ENCODE measurements at places on chromosomes 6 and 20. TPM values are rescaled to one million over a fixed set of nuclear protein-coding genes. Genes with fewer than 3 reads are reported as not detected.

GRCh38 chr6:33450434-33450833 lies 3.9 kb upstream of the ZBTB9 start:
- DNase-seq, result no peak

DNA sequence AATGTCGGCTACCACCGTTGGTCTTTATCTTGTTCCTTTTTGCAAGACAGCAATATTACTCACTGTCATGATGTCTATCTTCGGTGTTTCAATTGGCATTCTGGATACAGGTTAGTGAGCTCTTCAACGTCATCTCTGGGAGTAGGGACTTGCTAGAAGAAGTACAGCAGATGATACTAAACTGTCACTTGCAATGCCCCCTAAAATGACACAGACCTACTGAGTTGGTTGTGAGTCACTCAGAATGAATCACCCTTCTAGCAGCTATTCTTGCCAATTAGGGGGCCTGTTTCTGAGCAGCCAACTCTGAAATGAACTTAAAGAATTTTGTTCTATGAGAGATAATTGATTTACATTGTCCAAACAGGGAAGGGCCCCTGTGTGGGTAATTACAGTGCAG lies 176.5 kb downstream of the SLC16A10 start:
- DNase-seq, result no peak

DNA sequence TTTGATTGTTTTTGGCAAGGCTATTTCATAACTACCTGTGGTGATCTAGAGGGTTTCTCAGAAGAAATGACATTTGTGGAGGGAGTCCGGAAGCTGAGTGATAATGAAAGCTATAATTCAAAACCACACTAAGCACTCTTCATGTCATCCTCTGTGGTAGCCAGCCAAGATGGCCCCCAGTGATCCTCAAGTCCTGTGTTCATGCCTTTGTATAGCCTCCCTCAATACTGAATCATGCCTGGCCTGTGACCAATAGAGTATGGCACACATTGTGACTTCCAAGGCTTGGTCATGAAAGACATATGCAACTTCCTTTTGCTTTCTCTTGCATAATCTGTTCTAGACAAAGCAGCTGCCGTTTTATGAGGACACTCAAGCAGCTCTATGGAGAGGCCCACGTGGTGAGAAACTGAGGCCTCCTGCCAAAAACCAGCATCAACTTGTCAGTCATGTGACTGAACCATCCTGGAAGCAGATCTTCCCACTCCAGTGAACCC lies 12.8 kb upstream of the DNAAF9 start:
- DNase-seq, result no peak

GRCh38 chr20:53642196-53643030 lies 48.8 kb upstream of the ZNF217 start:
- no peak for DNase-seq

ZFP57 gene
- total RNA-seq, result not detected

DNA sequence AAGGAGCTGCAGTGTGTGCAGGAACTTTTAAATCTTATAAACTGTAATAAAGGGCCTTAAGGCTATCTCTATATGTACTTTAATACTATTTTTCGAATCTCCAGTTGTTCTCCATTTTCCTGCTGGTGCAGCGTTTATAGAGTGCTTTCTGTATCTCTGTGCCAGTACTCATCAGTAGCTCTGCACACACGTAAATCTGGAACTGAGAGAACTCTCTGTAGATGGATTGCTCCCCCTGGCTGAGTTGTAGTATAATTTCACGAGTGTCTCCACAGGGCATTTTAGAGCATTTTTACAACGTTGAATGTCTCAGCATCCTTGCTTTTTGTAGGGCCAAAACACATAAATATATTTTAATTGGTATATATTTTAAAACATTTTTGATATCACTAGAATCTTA lies 256.5 kb downstream of the TRDN start:
- no peak for DNase-seq

RAMACL gene
- 0.44 TPM for total RNA-seq

- DNase-seq, result no peak
Measured at GRCh38 chr20:38407321-38407720, 27.8 kb downstream of the SNHG17 start.

APOBEC2 gene
- not detected for total RNA-seq

DNA sequence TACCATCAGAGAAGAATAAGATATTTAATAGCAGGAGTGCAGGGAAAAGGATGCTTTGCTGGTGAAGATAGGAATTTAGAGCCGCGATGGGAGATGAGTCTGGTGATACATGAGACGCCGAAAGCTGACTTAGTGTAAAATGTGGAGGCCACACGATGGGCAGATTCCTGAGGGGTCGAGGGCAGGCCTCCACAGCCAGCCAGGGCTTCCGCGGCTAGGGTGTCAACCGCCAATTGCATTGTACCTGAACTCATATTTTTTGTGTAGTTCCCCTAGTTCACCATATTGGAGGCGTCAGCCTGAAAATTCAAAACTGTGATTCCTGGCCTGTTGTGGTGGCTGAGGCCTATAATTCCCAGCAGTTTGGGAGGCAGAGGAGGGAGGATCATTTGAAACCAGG lies 8.5 kb downstream of the ETV7 start:
- no peak for DNase-seq

- no peak for DNase-seq
Measured at GRCh38 chr6:14727494-14728395, 518.1 kb upstream of the JARID2 start.

SLC16A10 gene
- total RNA-seq, result 5.1 TPM

GRCh38 chr6:106100755-106101154 lies 14.6 kb downstream of the PRDM1 start:
- no peak for DNase-seq

TBC1D7 gene
- total RNA-seq, result 9.1 TPM

- DNase-seq, result no peak
Measured at GRCh38 chr6:46513533-46513932, 22.3 kb upstream of the RCAN2 start.

DNA sequence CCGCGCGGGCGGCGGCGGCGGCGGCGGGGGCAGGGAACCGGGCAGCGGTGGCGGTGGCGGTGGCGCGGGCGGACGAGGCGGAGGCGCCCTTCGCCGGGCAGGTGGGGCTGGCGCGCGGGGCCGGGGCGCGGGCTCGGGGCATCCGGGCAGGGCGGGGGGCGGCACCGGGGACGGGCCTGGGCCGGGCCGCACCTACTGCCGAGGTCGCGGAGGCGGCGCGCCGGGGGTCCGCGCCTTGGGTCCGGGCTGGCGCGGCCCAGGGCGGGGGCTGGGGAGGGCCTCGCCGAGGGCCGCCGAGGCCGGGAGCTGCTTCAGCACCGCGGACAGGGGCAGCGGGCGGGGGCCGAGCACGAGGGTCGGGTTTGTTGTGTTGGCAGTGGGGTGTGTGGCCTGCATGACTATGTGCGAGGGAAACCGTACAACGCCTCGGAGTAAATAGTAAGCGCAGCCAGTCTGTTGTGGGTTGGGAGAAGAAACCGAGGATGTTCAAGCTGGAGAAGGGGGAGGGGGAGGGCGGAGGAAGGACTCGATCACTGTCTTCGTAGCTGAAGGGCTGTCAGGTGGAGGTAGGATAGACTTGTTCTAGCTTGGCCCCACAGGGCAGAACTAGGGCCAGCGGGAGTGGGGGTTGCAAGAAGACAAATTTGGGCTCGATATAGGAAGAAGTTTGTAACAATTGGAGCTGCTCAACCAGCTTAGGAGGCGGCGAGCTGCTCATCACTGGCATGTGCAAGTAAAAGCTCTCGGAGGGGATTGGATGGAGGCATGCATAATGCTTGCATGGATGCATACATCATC lies 593 bp downstream of the MMP24 start:
- peak; percentile 34 for DNase-seq

GRCh38 chr6:692858-693722 lies at the start of gene EXOC2:
Gene EXOC2, minus strand, starts transcription at chr6:693139. Its CDS starts 55,321 bp downstream, at chr6:637818.
- DNase-seq, result peak; percentile 76

GRCh38 chr20:62025832-62026563 lies 39.7 kb downstream of the TAF4 start:
- no peak for DNase-seq

Data from T-helper 17 cell (primary cell).